Adrenal gland (tissue), 19 donors: ENCODE measurements at places on chromosomes 6 and 20. TPM values are rescaled to one million over a fixed set of nuclear protein-coding genes. Genes with fewer than 3 reads are reported as not detected.

Gene MED23
- 18.5 TPM for polyA plus RNA-seq

Gene SYCP2
- 2.7 TPM for polyA plus RNA-seq

Gene DACT2
- polyA plus RNA-seq, result 4.1 TPM

DNA sequence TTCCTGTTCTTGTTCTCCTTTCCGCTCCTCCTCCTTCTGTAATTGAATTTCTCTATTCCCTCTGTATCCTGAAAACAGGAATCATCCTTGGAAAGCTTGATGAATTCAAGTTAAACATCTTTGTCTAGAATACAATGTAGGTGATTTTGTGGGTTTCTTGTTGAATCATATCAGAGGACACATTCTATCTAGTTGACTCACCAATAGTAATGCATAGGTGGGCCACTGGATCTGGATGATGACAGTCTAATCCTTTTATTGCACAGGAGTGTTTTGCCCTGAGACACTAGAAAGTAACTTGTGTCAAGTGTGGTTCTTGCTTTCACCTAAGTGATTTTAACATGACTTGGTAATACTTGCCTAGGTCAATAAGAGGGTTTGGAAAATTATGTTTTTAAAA lies 164.3 kb downstream of the RFPL4B start:
- no peaks in the 10 kb centered on the region for H3K4me1 ChIP-seq
- H3K27me3 ChIP-seq, result no peaks in the 10 kb centered on the region
- H3K27ac ChIP-seq, result no peak overlapping the region
- H3K4me3 ChIP-seq, result no peak overlapping the region

DNA sequence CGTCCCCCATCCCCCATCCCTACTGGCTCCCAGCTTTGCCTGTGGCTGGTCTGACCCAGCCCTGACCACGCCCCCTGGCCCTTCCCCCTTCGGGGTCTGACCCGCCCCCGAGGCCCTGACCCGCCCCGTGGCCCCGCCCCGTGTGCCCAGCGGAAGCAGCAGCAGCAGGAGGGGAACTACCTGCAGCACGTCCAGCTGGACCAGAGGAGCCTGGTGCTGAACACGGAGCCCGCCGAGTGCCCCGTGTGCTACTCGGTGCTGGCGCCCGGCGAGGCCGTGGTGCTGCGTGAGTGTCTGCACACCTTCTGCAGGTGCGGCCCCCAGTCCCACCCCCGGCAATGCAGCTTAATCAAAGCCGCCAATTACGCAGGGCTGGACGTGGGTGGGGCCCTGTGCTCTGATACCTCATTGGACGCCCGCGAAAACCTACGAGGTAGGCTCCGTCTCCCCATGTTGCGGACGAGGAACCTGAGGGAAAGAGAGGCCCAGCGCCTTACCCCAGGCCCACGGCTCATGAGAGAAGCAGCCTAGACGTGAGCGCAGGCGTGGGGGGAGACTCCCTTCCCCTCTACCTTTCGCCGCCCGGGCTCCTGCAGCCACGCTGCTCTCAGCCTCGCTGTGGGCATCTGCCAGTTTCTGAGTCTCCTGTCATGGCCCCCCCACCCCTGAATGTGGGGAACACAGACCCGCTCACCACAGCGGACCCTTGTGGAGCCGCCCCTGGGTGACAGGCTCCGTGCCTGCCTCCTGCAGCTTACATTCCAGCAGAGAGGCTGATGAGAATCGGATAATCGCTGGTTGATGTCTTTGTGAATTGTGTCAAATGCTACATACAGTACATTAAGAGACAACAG lies 12.8 kb downstream of the RBCK1 start:
- H3K36me3 ChIP-seq, result peaks cover 52% of the 10 kb centered on the region
- no peak overlapping the region for H3K4me3 ChIP-seq
- no peaks in the 10 kb centered on the region for H3K27me3 ChIP-seq
- H3K27ac ChIP-seq, result no peak overlapping the region
